ENCODE measurements at places on chromosomes 7 and 10.

GRCh38 chr7:77295549-77295948 lies 95.9 kb upstream of the FGL2 start:
- no peak for DNase-seq

DNA sequence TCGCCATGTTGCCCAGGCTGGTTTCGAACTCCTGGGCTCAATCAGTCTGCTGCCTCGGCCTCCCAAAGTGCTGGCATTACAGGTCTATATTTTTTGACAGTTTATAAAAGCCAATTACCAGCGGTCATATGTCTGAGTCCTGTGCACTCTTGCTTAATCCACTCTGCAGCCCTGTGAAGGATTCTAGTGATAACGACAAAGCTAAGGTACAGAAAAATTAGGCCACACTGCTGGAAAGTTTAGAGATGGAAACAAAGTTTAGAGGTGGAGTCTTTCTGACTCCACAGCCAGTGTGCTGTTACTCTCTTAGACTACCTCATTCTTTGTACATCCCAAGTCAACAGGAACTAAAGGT lies 707 bp downstream of the PTER start:
- no peak for DNase-seq

GRCh38 chr10:65571011-65571570 lies 1354.7 kb upstream of the LRRTM3 start:
- no peak for DNase-seq

- no peak for DNase-seq
Measured at GRCh38 chr7:150740053-150740452, 2.8 kb downstream of the GIMAP5 start.

DNA sequence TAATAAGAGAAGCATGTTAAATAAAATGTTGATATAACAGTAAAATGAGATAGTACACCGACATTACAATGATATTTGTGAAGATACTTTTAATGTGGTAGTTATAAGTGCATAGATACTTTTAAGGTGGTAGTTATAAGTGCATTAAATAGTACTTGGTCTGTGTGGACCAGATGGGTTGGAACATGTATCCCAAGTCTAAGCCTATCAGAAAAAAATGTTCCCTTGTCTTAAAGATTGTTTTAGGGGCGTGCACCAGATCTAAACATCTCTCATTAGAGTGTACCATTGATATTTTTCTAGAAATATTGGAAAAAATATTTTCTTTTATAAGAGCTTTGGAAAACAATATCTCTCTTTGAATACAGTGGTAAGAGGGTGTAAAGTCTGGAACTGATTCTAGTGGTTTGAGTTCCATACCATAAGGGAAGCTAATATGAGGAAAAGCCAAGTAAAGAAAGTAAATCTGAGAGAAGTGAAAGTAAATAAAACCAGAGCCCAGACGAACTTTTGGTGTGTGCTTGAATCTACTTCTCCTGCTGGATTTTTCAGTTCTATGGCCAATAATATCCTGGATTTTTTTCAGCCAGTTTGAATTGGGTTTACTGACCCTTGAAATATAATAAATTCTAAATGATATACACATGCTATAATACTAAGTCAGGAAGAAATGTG lies 175.3 kb downstream of the MBL2 start:
- no peak for DNase-seq

DNA sequence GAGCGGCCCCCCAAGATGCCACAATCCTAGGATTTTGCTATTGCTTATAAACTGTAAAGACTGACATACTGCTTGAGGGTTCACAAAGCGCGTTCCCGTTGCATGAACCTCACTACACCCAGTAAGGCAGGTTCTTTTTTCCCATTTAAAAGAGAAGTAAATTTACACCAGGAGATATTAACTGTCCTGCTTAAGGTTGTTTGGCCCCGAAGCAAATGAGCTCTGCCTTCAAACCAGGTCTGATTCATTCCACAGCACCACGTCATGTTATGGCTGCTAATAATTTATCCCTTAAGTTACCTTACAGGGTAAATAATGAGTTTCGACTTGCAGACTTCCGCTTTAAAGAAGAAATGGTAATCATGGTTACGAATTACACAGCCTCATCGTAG lies 559 bp upstream of the FKBP14 start:
- no peak for DNase-seq

- no peak for DNase-seq
Measured at GRCh38 chr10:57694956-57695608, 572.6 kb downstream of the IPMK start.

DNA sequence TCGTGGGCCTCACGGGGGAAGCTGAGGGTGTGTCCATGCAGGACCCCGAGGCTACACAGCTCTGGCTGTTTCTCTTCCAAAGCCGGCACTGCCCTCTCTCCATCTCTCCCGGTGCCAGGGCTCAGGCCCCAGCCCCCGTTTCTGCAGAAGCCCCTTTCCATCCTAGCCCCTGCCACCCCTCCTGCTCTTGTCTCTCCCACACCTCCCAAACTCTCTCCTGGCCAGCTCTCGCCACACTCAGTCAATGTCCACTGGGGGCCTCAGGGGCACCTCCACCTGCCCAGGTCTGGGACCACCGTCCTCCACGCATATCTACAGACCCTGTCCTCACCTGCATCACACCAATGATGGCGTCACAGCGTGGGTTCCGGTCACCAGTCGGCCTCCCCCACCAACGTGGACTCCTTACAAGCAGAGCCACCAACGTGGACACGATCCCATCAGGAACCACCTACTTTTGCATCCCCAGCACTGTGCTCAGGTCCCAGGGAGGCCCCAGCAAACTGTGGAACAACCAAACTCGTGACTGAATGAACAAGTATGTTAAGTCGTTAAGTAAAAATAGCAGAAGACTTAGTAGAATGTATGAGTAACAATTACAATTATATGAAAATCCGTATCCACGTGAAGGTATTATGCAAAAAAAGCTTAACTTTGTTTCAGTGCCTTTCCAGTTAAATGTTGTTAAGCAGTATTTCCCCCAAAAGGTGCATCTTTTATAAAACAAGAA lies 38.4 kb downstream of the DIP2C start:
- no peak for DNase-seq

- DNase-seq = no peak
Measured at GRCh38 chr10:94192974-94193373, 169.8 kb downstream of the NOC3L start.

- DNase-seq = no peak
Measured at GRCh38 chr7:39734633-39735004, 111.2 kb downstream of the RALA start.

GRCh38 chr7:80420876-80421275 lies 91.0 kb downstream of the GNAT3 start:
- no peak for DNase-seq

GRCh38 chr10:5630112-5630436 lies 36.3 kb downstream of the ASB13 start:
- DNase-seq = no peak

DNA sequence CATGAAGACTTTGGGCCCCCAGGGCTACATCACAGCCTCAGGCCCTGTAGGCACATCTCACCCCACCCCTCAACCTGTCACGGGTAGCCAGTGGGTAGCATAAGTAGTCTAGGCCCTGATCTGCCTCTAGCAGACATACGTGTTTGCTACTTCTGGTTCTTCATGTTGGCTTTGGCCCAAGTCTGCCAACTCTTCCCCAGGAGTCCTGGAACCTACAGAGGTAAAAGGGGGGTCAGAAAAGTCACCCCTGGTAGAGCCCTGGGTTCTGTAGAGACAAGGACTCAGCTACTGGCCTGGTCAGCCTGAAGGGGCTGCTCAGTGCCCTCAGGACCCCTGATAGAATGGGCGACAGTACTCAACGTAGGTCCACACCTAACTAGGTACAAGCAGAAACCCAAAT lies 67.5 kb upstream of the UNC5B start:
- DNase-seq = no peak

- no peak for DNase-seq
Measured at GRCh38 chr7:138458576-138459412, 1.3 kb upstream of the TRIM24 start.

- no peak for DNase-seq
Measured at GRCh38 chr10:105843786-105844185, 1202.7 kb downstream of the SORCS3 start.

DNA sequence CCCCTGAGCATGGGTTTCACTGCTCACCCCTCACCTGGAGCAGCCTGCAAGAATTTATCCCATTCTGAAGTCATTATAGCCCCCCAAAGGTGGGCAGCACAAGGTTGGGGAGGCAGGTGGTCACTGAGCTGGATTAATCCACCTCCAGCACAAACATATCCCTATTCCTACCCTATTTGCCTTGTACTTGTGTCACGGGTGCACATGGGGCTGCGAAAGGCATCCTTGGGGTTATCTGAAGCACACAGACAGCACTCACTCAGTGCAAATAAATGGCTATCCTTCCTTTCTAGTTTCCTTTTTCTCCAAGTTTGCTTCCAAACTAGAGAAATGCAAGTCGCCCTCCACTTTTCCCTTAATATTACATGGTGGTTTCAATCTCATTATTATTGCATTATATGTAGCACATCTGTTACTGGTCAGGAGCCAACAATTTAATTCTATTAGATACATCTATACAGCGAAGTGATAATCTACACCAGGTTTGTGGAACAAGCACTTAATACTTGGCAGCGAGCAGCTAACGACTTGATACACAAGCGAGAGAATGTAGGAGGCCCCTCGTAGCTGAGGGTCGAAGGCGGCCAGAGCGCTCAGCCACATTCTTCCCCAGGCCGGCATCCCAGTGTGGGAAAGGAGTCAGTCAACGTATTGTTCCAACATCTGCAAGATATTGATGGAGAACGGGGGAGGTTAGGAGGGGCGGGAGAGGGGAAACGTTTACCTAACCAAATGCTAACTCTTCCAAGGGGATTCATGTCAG lies 121.3 kb upstream of the HABP2 start:
- no peak for DNase-seq

DNA sequence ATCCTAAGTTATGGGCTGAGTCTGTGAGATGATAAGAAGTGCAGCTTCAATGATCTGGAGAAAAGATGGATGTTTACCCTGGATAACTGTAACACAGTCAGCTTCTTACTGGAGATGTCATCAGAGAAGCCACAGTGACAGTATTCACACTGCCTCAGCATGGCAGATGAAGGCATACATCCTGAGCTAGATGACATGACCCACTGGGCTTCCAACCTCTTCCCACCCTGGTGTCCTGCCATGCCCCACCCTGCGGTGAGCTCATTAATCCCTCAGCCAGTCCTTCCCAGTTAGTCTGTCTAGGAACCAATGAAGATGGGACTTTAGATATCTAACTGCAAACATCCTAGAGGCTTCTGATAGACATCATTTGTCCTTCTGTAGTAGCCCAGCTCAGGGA lies 213.8 kb downstream of the TAX1BP1 start:
- no peak for DNase-seq

- no peak for DNase-seq
Measured at GRCh38 chr10:30134171-30134945, 75.0 kb upstream of the JCAD start.

- no peak for DNase-seq
Measured at GRCh38 chr10:97228775-97229157, 43.0 kb upstream of the SLIT1 start.

DNA sequence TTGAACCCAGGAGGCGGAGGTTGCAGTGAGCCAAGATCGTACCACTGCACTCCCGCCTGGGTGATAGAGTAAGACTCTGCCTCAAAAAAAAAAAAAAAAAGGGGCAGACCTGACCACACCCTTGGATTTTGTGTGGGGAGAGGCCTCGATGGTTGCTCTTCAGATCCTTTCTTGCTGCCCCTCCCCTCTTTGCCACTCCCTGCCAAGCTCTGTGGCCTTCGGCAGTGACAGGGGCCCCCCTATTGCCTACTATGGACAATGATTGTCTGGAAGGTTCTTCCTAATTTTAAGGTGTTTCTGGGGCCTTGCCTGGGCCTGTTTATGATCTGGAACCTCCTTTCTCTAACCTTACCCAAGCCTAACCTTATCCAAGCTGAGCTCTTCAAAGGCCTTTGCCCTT lies 795 bp downstream of the PRF1 start:
- no peak for DNase-seq

DNA sequence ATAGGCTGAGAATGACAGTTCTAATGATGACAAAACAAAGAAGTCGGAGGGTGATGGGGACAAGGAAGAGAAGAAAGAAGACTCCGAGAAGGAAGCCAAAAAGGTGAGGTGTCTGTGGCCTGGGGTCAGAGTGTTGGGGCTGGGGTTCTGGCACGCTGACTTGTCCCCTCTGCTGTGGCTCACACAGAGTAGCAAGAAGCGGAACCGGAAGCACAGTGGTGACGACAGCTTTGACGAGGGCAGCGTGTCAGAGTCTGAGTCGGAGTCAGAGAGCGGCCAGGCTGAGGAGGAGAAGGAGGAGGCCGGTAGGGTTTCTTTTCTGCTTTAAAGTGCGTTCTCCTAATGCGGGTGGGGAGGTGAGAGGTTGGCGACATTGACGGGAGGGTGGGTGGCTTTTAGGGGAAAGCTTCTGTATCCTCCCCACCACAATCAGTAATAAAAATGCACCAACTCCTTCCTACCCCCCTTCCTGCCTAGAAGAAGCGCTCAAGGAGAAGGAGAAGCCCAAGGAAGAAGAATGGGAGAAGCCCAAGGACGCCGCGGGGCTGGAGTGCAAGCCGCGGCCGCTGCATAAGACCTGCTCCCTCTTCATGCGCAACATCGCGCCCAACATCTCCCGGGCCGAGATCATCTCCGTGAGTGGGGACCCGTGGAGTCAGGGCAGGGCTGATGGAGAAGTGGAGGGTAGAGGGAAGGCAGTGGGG lies 4.6 kb downstream of the UFSP1 start:
- no peak for DNase-seq

GRCh38 chr10:96043893-96044715 lies 721 bp downstream of the CCNJ start:
- peak; percentile 57 for DNase-seq

DNA sequence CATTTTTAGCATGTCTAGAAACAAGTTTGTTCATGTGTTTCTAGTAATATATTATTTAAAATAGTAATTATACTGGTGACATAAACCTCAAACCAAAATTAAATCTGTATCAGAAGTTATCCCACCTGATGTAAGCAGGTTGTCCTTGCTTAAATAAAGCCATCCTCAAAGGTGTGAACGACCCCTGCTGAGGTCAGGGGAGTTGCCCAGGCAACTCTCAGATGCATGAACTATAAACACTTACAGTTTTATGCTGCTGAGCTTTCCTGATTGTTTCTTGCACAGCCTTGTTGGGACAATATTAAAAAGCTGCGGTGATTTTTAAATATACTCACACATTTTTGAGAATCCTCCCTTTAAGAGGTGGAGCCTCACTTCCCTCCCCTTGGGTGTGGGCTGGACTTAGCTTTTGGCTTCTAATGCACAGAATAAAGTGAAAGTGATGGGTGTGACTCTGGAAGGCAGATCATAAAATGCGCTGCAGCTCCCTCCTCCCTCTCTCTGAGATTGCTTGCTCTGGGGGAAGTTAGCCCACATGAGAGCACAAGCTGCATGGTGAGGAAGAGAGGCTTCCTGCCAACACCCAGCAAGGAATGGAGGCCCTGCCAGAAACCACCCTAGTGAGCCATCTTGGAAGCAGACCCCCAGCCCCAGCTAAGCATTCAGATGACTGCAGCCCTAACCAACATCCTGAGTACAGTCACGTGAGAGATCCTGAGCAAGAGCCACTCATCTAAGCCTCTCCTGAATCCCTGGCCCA lies 152.7 kb downstream of the SKIDA1 start:
- DNase-seq = no peak

- no peak for DNase-seq
Measured at GRCh38 chr10:49569031-49569631, 30.2 kb upstream of the ERCC6 start.

GRCh38 chr7:45642044-45642443 lies 67.9 kb downstream of the ADCY1 start:
- DNase-seq = no peak

Measured in C1 segment of cervical spinal cord (tissue), 14 donors.